ENCODE measurements at places on chromosomes 4 and X. TPM values are rescaled to one million over a fixed set of nuclear protein-coding genes. Genes with fewer than 3 reads are reported as not detected.

DNA sequence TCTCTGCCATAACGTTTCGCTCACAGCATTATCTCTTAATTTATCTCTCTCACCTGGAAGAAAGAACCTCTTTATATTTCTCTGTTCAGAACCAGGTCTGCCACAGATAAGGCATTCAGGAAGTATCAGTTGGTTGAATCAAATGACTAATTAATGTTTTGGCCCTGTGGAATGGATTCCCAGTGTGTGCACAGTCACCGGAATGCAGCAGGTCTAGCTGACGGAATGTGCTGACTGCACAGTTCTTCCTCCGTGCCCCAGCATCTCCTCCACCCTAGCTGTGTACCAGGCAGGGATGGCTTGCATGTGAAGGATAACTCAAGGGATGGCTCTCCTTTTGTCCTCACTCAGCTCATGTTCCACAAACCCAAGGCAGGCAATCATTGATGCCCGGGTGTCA, 141.8 kb upstream of the MSX1 start:
- no peak for DNase-seq

SPANXN5 gene
- not detected for total RNA-seq

GRCh38 chrX:129782706-129783105, 3.0 kb downstream of the SASH3 start:
- no peak for DNase-seq

GRCh38 chr4:95508421-95508820, 40.4 kb downstream of the UNC5C start:
- DNase-seq: no peak

- no peak for DNase-seq
Measured at GRCh38 chr4:70759627-70760026, 37.9 kb downstream of the RUFY3 start.

GRCh38 chr4:39714166-39714565, 16.2 kb downstream of the UBE2K start:
- no peak for DNase-seq

DNA sequence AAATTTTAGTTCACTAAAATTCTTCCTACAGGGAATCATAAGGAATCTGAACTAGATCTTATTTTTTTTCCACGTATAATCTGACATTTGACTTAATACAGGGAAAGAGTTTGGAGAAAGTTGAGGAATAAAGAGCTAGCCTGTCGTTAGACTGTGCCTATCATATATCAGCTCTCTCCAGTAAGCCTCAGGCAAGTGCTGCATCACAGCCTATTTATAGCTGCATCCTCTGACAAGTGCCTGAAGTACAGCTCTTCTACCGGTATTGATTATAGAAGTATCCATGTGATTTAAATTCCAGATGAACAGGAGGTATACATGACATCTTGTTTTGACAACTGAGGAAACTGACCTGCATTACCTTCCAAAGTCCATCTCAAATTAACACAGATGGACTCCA, 248.9 kb downstream of the TLL1 start:
- DNase-seq: no peak

DDX53 gene
- total RNA-seq: not detected

Measured in GM23338 (cell line).